T47D (cell line): ENCODE measurements at places on chromosomes 16 and 17.

DNA sequence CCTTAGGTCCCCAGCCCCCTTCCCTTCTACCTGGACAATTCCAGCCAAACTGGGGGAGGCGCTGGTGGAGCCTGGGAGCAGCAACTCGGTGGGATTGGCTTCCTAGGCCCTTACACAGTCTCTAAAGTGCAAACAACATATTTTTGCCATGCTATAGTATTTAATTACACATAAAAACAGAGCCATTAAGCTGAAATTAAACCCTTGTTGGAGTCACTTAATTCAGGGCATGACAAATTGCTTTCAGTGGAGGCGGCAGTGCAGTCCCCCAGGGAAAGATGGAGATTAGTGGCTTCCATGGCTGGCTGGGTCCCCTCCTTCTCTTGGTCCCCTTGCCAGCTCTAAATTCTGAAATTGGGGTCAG is 17.3 kb downstream of the IGFBP4 start:
- DNase-seq, result no peak

DNA sequence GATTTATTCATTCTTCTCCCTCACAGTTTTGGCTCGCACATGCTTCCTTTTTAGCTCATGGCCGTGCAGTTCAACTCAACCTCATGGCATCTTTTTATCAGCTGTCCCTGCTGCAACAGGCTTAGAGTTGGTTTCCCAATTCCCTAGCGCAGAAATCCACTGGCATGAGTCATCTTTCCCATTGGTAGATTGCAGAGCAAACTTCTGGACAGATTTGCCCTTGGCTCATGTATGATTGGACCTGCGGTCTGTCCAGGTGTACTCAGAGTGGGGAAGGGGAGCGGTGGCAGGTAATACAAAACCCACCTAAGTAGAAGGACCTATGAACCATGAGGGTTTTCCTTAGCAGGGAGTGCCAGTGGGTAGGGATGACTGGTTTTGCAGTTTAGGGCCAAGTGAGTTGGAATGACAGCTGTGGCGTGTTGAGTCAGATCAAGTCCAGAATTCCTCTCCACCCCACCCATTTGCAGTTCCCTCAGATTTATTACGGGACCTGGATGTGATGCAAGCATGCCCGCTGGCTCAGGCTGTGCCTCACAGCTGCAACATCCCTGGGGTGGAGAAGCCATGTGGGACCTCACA is 584.7 kb downstream of the WWOX start:
- DNase-seq, result no peak

DNA sequence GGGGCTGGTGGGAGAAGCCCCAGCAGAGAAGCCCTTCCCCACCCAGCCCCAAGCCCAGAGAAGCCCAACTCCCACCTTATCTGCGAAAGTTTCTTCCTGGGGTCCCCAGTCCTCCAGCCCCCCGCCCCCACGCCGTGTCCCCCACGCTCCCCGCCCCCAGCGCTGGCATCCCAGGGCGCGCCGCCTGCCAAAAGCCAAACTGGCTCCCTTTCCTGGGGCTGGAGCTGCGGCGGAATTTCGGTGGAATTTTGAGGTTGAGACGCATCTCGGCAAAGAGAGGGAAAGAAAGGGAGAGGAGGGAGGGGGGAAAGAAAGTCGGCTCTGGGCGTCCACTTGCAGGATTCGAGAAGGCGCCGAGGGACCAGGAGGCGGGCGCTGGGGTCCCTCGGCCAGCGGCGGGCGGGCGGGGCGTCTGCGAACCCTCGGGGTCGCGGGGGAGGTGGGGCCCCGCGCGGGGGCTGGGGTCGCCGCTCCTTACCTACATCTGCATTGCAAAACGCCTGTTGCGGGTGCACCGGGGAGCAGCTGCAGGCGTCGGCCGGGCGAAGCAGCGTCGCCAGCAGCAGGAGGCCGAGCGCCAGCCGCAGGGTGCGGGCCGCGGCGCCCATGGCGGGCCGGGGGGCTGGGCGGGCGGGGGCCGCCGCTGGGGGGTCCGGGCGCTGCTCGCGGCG is 571 bp downstream of the TIMP2 start:
- peak; percentile 64 for DNase-seq

- DNase-seq, result no peak
These were observed 37.5 kb upstream of the GPR139 start for GRCh38 chr16:20111143-20111542.

- DNase-seq, result peak; percentile 62
These were observed 42.0 kb upstream of the KCNJ2 start for GRCh38 chr17:70127221-70127873.

DNA sequence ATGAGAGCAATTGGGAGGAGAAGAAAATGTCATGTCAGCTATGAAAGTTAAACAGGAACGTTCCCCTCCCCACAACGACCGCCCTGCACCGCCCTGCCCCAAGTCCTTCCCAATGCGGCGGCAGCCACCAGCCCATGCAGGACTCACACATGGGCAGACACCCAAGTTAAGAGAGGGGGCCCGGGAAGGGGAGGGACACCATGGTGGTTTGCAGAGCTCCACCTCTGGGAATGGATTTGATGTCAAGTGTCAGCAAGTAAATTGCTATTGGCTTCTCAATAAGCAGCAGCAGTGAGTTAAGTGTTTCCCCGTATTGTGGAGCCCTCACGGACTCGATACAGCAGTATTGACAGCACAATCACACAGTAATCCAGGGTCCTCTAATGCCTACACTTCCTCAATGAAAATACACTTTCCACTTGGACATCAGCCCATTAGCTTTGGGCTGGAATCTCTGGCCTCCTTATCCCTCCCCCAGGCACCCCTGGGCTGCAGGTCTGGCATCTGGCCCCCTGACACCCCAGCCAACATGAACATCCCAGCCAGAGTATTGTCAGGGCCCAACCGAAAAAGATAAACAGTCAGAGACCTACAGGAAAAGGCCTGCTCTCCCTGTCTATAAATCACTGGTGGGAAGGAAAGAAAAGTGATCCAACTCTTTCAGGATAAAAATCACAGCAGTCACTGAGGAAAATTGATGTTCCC is 22.6 kb downstream of the ZFHX3 start:
- no peak for DNase-seq

GRCh38 chr17:62713086-62713881 is 85.8 kb downstream of the MRC2 start:
- DNase-seq, result no peak

GRCh38 chr17:64074704-64075426 is 54.4 kb upstream of the ICAM2 start:
- DNase-seq, result no peak

DNA sequence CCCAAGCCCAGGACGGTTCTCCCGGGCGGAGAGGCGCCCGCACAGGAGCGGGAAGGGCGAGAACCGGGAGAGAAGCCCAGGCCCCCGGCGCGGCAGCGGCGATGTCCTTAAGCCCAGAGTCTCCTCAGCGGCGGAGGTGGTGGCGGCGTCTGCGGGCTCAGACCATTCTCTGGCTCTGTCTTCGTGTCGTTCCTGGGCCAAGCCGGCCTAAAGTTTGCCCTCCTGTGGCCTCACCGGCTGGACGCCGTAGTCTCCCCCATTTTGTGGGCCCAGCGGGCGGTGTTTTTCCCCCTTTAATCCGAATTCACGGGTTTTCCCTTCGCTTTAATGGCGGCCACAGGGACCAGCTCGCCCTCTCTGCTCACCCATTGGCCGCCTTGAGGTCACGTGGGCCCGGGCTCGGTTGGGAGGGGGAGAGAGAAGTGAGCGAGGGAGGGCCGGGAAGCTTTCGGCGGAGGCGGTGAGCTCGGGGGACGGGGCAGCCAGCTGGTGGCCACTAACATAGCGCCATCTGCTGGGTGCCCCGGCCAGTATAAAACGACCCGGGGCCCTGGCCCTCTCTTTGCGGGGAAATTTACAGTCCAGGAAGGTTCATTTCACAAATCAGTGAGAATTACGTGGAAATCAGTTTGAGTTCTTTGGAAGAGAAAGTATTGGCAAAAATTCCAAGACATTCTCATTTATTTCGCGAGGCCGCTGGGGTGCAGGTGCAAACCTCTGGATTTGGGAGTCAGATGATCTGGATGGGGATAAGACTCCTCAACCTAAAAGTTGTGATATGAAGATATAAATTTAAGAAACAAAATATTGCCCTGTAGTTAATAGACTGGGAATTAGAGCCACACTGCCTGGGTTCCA is 762 bp upstream of the MED13 start:
- peak; percentile 100 for DNase-seq

- DNase-seq, result no peak
These were observed 7.2 kb downstream of the ENO3 start for GRCh38 chr17:4958102-4958501.

DNA sequence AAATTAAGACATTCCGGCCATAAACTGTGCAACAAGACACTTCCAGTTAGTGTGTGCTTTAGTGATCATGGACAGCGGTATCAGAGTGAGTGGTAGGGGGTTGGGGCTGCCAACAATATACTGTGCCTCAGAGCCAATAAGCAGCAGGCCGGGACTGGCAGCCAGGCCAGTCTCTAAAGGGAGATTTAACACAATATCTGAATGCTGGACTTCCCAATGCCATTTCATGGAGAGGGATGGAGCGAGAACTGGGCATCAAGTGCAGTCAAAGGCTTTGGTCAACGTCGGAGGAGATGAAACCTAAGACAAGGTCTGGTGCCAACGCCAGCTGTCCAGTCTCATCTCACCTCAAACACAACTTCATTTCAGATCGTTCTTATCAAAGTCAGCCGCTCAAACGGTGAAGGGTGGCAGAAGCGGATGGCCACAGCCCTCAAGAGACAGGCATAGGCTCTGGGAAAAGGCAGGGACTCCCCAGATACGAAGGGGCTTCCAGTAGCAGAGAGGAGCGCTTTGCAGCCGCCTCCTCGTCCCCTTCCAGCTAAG is 935 bp downstream of the USP32 start:
- DNase-seq, result peak; percentile 25
